Fibroblast of the aortic adventitia (primary cell): ENCODE measurements at places on chromosomes 16 and 17. TPM values are rescaled to one million over a fixed set of nuclear protein-coding genes. Genes with fewer than 3 reads are reported as not detected.

DNA sequence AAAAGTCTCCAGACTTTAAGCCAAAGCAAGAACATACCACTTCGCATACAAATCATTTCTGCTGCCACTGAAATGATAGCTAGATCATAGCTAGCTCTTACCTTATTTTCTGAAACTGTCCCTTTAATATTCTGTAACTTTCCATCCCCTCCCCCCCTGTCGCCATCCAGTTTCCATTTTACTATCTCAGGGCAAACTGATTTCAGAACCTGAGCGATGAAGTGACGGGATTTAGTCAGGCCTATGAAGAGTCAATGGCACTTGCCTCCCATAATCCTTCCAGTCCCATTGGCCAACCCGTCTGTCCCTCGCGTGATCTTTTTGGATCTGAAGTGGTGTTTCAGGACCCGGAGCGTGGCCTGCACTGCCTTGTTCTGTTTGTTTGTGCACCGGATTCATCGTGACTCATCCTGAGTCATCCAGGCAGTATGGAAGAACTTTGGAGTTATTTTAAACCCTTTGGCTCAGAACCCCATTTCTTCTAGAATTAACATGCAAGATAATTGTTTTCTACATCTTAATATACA, 199.8 kb upstream of the CHMP6 start:
- DNase-seq: peak; percentile 95

The ITGA3 gene
- total RNA-seq: 16.1 and 35.1 TPM in 2 replicates

The GNGT2 gene
- 0.45 TPM in 1 of 2 replicates, not detected in the other for total RNA-seq

- DNase-seq: no peak
Observed at GRCh38 chr17:78266231-78266631, 34.8 kb downstream of the TMEM235 start.

DNA sequence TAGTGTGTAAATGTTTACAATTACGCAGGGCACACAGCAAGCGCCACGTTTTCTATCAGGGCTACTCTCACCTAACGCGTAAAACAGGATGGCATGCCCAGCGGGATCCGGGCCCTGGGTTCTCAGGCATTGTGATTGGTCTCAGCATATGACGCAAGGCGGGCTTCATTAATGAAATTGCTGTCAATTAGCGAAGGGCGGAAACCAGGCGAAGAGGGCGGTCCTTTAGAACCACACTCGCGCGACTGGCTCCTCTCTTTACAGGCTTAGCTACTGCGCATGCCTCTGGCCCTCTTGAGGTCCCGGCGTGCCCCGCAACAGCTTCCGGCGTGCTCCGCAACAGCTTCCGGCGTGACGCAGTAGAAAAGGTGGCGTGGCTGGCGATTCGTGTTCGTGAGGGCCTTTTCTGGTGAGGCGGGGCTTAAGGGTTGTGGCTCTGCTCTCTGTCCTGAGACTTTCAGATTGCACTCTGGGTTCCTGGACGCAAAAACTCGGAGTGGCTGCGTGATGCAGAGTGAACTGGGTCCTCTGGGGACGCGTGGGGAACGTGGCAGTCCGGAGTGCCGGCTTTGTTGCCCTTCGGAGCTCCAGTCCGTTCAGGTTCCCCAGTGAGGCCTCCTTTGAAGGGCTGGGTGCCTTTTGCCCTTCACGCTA, 9.2 kb downstream of the OR2C1 start:
- DNase-seq: peak; percentile 94

GRCh38 chr17:39671651-39672521, 3.6 kb downstream of the PNMT start:
- DNase-seq: peak; percentile 35

GRCh38 chr16:85395207-85395912, 217.8 kb upstream of the GSE1 start:
- peak; percentile 98 for DNase-seq
